Camera-type eye (tissue), 1 donor: ENCODE measurements at places on chromosomes 3 and 15. TPM values are rescaled to one million over a fixed set of nuclear protein-coding genes. Genes with fewer than 3 reads are reported as not detected.

ASB14 gene
- 0.33 TPM for total RNA-seq

EFL1 gene
- total RNA-seq, result 33.4 TPM

TAGLN3 gene
- 78.5 TPM for total RNA-seq

C3orf22 gene
- total RNA-seq, result not detected

SH2D7 gene
- not detected for total RNA-seq

SLC15A2 gene
- 28.6 TPM for total RNA-seq

CHRNA7 gene
- total RNA-seq, result 6.1 TPM

TRIM42 gene
- not detected for total RNA-seq

EFCAB12 gene
- 0.44 TPM for total RNA-seq

GOLGA8H gene
- 1.8 TPM for total RNA-seq

TRAIP gene
- total RNA-seq, result 3.8 TPM

SV2B gene
- 112 TPM for total RNA-seq

CHMP2B gene
- 44.2 TPM for total RNA-seq

IREB2 gene
- total RNA-seq, result 85.2 TPM

IL17RD gene
- 32.2 TPM for total RNA-seq

BFSP2 gene
- total RNA-seq, result 299 TPM

SKOR1 gene
- 0.33 TPM for total RNA-seq

TNNC1 gene
- total RNA-seq, result 105 TPM
